Heart left ventricle (tissue), 16 donors: ENCODE measurements at places on chromosomes 4 and X.

DNA sequence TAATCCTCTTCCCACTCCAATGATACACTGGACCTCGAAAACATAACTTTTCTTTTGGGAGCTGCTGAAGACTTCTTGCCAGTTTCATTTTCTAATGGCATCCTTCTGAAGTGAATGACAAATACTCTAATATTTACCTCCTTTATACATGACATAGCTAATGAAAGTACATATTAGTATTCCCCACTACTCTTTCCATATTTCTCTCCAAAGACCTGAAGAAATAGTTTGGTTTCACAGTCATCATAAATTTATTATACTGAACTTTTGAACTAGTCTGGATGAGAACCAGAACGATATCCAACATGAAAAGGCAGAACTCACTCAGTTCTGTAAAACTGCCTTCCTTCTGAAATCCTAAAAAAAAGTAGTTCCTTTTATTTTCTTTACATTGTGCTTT is 139.1 kb downstream of the GPC3 start:
- no peak for DNase-seq

DNA sequence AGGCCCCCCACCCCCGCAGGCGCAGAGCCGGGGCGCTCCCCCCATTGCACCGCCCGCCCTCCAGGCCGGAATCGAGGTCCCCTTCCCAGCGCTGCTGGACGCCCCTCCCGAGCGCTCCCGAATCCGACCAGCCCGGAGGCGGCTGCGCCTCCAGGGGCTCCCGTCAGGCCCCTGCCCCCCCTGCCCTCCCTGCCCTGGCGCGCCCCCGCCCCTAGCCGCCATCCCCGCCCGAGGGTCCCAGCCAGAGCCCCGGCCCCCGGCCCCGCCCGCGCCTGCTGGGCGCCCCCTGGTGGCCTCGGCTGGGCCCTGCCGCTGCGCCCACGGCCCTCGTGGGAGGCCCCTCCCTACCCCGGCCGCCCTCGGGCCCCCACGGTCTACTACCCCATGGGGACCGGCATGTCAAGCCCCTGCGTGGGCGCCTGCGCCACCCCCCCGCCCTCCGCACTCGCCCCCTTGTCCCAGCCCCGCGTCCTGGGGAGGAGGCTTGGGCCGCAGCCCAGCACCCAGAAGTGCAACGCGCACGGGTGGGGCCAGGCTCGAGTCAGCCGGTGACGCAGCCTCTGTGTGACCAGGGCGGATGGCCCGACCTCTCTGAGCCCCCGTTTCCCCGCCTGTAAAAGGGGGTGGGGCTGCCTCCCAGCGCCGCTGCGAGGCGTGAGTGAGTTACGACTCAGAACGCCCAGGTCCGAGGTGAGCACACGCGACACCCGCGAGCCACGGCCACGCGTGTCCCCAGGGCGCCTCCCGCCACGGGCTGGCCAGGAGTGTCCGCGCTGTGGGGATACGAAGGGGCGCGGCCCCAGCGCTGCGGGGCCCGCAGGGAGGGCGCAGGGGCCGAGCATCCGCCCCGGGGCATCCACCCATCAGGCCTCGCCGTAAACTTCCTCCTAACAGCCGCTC is 104.9 kb downstream of the FAM53A start:
- DNase-seq: peak; percentile 85

GRCh38 chr4:159540501-159540900 is 437.6 kb downstream of the RAPGEF2 start:
- DNase-seq: no peak

DNA sequence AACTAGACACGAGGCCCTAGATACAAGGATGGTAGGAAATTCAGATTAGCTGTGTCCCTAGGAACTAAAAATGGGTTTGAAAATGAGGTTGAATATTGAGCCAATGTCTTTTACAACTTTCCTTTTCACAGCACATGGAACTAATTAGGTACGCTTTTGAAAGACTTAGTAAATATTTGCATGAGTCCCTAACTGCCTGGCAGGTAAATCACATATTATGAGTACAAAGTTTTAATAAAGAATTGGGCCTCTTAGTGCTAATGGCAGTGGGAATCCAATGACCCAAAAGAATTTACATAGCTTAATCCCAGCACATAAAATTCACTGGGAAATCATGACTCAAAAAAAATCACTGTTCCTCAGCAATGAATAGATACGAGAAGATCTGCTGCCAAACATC is 16.8 kb downstream of the MUC7 start:
- no peak for DNase-seq

DNA sequence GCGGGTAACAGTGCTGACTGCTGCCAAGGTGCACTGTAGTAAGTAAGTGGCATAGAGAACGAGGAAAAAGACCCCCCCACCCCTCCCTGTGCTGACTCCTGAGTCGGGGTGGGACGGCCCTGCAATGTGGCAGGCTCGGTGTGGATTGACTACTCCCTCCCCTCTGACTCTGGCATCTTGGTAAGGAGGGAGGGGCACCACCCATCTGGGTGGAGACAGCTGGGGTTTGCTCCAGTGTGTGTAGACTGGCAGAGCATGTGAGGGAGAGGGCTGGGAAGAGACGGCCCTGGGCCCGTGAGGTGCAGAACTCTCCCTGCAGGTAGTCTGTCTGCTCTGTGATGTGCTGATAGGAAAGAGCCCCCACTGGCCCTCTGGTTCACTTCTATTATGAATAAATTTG is 31.0 kb downstream of the NSG1 start:
- no peak for DNase-seq

GRCh38 chr4:92521941-92522340 is 218.2 kb downstream of the GRID2 start:
- DNase-seq: no peak

- DNase-seq: no peak
Measured at GRCh38 chr4:111883557-111883999, 261.7 kb upstream of the FAM241A start.

- peak; percentile 15 for DNase-seq
Measured at GRCh38 chr4:3255611-3256186, 6.7 kb downstream of the MSANTD1 start.

GRCh38 chrX:119235051-119235511 is 1.0 kb upstream of the PGRMC1 start:
- no peak for DNase-seq

DNA sequence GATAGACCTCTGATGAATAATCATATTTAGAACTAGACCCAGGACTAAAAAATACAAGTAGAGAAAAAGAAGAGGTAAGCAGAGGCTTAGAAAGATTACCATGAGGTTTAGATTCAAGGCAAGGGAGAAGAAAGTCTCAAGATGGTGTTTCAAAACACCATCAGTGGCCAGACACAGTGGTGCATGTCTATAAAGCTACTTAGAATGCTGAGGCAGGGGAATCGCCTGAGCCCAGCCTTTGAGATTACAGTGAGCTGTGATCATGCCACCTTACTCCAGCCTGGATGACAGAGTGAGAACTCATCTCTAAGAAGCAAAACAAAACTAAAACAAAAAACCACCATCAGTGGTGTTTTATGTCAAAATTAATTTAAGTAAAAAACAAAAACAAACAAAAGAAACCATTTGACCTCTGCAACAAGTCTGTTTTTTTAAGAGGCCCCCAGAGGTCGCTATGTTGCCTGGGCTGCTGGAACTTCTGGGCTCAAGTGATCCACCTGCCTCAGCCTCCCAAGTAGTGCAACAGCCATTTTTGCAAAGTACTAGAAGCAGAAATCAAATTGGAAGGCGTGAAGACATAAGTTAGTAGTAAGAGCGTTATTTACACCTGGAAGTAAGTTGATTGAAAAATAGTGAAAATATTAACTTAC is 784.3 kb downstream of the ADGRL3 start:
- DNase-seq: no peak

GRCh38 chr4:56783986-56784385 is 37.5 kb downstream of the SPINK2 start:
- DNase-seq: no peak

- no peak for DNase-seq
Measured at GRCh38 chrX:1223242-1223600, 10.8 kb upstream of the CRLF2 start.

GRCh38 chr4:119580293-119580692 is 48.3 kb downstream of the PDE5A start:
- DNase-seq: no peak

DNA sequence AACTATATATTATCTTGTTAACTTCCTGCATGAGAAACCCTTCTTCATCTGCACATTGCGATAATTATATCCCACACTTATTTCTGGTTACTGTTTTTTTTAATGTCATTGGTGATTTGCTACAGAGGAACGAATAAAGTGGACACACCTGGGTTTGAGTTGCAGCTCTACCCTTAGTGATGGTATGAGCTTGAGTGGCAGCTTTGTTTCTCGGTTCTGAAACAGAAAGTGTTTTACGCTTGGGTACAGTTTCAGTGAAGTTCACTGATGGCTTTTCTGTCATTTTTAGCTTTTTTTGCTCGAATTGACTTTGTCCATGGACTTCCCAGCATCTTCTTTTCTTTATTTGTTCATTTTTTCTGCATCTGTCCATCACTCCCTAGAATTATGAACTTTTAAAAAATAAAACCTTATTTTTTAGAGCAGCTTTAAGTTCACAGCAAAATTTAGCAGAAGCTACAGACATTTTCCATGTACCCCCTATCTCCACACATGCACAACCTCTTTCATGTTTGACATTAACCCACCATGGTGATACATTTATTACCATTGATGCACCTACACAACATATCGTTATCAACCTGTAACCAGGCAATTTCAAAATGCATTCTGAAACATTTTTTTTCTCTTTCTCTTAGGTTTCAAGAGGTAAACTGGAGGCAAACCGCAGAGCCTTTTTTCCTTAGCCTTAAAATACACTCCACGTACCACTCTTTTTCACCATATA is 1041.6 kb upstream of the PRKX start:
- DNase-seq: no peak

DNA sequence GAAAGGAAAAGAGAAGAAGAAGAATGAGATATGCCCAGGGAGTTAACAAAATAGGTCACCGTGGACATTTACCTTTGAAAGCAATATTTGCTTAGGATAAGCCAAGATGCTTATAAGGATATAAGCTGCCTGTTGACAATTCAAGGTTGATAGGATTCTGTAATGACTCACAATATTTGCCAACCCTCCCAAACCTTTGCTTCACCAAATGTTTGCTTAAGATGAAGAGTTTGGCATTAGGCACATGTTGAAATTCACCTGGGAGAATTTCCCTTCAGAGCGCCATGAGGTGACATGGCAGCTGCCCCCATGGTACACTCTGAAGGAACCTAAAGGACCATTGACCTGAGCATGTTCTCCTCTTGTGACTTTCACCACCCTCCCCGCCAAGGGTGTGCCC is 4.6 kb downstream of the PALLD start:
- no peak for DNase-seq

GRCh38 chrX:104254442-104255115 is at the start of gene ESX1:
Gene ESX1, minus strand, starts transcription at chrX:104254933. Its CDS starts 84 bp downstream, at chrX:104254849.
- DNase-seq: no peak

DNA sequence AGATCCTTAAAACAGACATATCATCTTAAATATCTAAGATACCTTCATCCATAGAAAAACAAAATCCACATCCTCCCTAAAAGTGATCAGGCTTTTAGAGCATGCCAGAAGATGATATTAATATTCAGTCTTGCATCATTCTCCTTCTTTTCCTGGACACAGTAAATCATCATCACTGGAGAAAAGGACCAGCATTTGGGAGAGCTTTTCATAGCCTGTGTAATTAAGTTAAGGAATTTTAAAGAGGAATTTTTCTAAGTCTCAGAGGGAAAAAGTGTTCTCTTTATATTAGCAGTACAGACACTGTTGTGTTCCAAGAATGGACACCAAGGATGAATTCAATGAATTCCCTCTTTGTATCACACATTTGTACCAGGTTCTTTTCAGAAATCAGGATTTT is 696 bp downstream of the SCRG1 start:
- DNase-seq: no peak

- DNase-seq: no peak
Measured at GRCh38 chr4:16472537-16472936, 246.3 kb upstream of the TAPT1 start.

- no peak for DNase-seq
Measured at GRCh38 chr4:22692736-22693135, at the start of gene GBA3. Gene GBA3, plus strand, starts transcription at chr4:22692937.

- peak; percentile 14 for DNase-seq
Measured at GRCh38 chrX:153775293-153776119, 5.3 kb upstream of the SRPK3 start.

DNA sequence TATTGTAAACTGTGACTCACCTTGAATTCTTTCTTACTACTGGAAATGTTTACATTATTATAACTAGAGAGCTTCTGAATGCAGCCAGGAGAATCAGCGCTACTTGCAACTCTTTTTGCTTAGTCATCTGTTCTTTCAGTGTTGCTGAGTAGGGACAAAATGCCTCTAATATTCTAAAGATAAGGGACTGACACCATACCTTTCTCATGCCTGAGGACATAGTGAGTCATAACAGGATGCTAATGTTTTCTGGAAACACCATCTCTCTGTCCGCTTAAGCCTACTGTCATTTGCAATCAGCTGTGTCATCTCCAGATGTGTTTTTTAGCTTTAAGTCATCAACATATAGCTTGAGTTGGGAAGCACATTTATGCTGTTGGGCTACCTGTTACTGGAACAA is 108.3 kb downstream of the QRFPR start:
- no peak for DNase-seq

DNA sequence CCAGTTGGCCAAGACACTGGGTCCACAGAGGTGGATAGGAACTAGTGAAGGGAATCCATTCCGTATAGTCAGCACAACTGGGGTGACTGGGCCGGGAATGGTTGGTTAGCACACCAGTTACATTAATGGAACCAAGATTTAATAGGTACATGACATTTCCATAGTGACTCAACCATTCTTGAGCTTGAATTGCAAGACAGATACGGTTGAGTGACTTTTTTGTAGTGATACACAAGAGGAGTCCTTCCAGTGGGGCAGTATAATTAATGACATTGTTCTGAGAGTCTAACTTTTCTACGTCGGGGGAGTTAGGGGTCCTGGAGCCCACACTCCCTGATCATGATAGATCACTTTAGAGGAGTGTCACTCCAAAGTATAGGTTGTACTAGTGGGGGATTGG is 211.6 kb upstream of the CXCL13 start:
- no peak for DNase-seq

DNA sequence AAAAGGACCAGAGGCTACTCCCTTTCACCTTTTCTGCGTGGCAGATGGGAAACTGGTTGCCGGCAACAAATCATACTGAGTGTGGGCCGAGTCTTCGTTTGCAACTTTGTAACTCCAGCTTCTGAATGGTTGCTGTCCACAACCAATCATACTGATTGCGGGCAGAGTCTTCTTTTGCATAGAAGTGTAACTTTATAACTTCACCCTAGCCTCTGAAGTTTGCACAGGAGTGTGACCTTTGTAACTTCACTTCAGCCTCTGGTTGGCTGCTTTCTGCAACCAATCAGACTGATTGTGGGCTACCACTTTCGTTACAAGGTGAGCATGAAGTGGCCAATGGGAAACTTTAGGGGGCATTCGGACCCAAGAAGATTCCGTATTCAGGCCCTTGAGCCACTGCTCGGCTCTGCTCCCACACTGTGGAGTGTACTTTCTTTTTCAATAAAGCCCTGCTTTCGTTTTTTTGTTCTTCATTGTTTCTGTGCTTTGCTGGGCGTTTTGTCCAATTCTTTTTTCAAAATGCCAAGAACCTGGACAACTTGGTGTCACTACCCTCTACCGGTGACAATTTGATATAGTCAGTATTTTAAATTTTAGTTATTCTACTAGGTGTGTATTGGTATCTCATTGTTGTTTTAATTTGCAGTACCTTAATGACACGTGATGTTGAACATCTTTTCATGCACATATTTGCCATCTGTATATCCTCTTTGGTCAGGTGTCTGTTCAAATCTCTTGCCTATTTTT is 9.0 kb upstream of the PAGE5 start:
- DNase-seq: no peak
